Tibial nerve (tissue), 4 donors: ENCODE measurements at places on chromosomes 13 and 19. TPM values are rescaled to one million over a fixed set of nuclear protein-coding genes. Genes with fewer than 3 reads are reported as not detected.

MEIOSIN gene
- not detected for total RNA-seq

SGTA gene
- 45.6 TPM for total RNA-seq

SPRY2 gene
- 122 TPM for total RNA-seq

SPC24 gene
- 2.6 TPM for total RNA-seq

SSC5D gene
- 3.9 TPM for total RNA-seq

GRCh38 chr19:27745978-27746542 lies 1466.9 kb downstream of the UQCRFS1 start:
- no peak overlapping the region for H3K27ac ChIP-seq
- no peak overlapping the region for H3K4me3 ChIP-seq
- no peak for DNase-seq
- no peaks in the 10 kb centered on the region for H3K27me3 ChIP-seq

DNA sequence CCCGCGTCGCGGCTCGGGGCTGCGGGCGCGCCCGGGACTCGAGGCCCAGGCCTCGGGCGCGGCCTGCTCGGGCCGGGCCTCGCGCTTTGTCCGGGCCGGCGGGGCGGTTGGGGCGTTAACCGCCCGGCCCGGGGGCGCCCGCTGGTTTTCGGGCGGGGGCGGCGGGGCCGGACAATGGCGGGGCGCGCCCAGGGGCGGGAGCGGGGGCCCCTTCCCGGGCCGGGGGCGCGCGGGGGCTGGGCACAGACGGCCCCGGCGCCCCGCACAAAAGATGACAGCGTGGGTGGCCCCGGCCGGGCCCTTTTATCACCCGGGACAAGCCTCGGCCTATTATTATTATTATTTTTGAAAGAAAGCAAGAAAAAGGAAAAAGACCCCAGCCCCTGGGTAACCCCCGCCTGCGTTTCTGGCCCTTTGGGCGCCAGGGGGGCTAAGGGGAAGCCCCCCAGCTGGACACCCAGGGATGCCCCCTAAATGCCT lies 419 bp downstream of the KDM4B start:
- DNase-seq = no peak
- peak overlapping the region; percentile 84 for H3K27ac ChIP-seq
- H3K36me3 ChIP-seq = no peaks in the 10 kb centered on the region
- no peaks in the 10 kb centered on the region for H3K27me3 ChIP-seq
- peak overlapping the region; percentile 78 for H3K4me3 ChIP-seq
- peaks cover 56% of the 10 kb centered on the region for H3K4me1 ChIP-seq

DNA sequence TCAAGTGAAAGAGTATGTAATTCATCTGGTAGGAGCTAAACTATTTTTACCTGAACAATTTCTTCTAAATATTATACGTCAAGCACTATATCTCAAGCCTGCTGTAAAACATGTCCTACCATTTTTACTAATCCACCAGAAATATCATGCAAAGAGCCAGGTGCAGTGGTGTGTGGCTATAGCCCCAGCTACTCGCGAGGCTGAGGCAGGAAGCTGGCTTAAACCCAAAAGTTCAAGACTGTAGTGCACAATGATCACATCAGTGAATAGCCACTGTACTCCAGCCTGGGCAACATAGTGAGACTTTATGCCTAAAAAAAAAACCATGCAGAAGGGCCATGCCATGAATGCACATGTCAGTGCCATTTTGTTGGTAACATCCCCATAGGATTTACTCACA lies 20.7 kb upstream of the CLN5 start:
- H3K4me3 ChIP-seq = no peak overlapping the region
- no peaks in the 10 kb centered on the region for H3K4me1 ChIP-seq
- no peak for DNase-seq
- H3K36me3 ChIP-seq = no peaks in the 10 kb centered on the region
- H3K27ac ChIP-seq = no peak overlapping the region

- no peaks in the 10 kb centered on the region for H3K4me1 ChIP-seq
- no peak overlapping the region for H3K4me3 ChIP-seq
- DNase-seq = no peak
- H3K36me3 ChIP-seq = peaks cover 26% of the 10 kb centered on the region
- H3K27ac ChIP-seq = no peak overlapping the region
Observed at GRCh38 chr13:111288276-111288675, 32.2 kb upstream of the TEX29 start.

DNA sequence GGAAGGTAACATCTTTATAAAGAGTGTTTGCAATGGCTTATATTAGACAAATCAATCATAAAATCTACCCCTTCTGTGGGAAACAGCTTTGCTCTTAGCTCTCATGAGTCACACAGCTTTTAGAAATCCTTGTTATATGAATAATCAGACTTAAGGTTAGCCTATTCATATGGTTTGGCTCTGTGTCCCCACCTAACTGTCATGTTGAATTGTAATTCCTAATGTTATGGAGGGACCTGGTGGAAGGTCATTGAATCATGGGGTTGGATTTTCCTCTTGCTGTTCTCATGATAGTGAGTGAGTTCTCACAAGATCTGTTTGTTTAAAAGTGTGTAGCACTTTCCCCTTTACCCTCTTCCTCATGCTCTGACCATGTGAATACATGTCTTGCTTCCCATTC lies 704.2 kb upstream of the KLHL1 start:
- DNase-seq = no peak
- no peak overlapping the region for H3K27ac ChIP-seq
- H3K4me1 ChIP-seq = no peaks in the 10 kb centered on the region
- no peaks in the 10 kb centered on the region for H3K36me3 ChIP-seq
- no peaks in the 10 kb centered on the region for H3K27me3 ChIP-seq

DNA sequence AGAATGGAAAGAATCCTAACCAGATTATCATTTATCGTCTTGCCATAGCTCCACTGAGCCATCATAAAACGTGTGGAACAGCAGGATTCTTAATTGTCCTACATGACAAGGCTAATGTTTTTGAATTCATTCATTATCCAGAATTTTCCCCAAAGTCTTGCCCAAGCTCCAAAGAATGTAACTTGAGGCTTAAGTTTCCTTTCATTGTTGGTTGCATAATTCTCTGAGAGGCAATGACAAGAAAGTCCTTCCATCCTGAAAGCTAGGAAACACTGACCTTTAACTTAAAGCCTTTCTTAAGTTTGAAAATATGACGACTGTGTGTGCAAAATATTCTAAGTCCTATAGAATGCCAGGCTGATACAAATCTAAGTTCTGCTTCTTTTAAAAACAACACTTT lies 546.1 kb downstream of the SUCLA2 start:
- no peak for DNase-seq
- H3K27ac ChIP-seq = no peak overlapping the region
- H3K36me3 ChIP-seq = no peaks in the 10 kb centered on the region
- H3K4me1 ChIP-seq = no peaks in the 10 kb centered on the region
- no peaks in the 10 kb centered on the region for H3K27me3 ChIP-seq

GRCh38 chr13:104635879-104636278 lies 1569.7 kb upstream of the SLC10A2 start:
- DNase-seq = no peak
- no peaks in the 10 kb centered on the region for H3K27me3 ChIP-seq
- no peaks in the 10 kb centered on the region for H3K4me1 ChIP-seq
- H3K36me3 ChIP-seq = no peaks in the 10 kb centered on the region
- no peak overlapping the region for H3K4me3 ChIP-seq

DNA sequence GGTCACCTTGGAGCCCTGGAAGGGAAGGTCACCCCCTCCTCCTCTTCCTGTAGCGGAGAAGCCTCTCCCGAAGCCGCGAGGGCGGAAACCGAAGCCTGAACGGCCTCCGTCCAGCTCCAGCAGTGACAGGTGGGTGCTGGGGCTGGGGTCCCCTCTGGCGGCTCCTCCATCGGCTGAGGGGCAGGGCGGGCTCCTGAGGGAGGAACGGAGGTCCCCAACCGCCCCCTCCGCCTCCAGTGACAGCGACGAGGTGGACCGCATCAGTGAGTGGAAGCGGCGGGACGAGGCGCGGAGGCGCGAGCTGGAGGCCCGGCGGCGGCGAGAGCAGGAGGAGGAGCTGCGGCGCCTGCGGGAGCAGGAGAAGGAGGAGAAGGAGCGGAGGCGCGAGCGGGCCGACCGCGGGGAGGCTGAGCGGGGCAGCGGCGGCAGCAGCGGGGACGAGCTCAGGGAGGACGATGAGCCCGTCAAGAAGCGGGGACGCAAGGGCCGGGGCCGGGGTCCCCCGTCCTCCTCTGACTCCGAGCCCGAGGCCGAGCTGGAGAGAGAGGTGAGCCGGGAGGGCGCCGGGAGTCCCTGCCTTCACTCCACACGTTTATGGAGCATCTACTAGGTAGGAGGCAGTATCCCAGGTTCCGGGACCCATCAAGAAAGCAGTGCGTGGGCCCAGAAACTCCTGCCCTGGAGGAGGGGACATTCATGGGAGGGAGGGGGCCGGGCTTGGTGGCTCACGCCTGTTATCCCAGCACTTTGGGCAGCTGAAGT lies 22.0 kb downstream of the HDGFL2 start:
- no peaks in the 10 kb centered on the region for H3K4me1 ChIP-seq
- H3K36me3 ChIP-seq = peaks cover 8% of the 10 kb centered on the region
- no peak for DNase-seq

DNA sequence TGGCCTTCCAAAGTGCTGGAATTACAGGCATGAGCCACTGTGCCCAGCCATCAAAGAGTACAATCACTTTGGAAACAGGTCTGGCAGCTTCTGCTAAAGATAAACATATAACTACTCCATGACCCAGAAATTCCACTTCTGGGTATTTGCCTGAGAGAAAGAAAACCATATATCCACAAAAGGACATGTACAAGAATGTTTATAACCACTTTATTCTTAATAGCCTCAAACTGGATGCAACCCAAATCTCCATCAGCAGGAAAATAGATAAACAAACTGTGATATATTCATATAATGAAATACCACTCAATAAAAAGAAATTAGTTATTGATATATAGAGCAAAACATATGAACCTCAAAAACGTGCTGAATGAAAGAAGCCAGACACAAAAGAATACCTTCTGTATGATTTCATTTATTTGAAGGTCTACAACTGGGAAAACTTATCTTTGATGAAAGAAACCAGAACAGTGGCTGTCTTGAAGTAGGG lies 40.5 kb downstream of the TEX26 start:
- no peak for DNase-seq
- no peak overlapping the region for H3K27ac ChIP-seq
- H3K27me3 ChIP-seq = no peaks in the 10 kb centered on the region
- no peaks in the 10 kb centered on the region for H3K36me3 ChIP-seq

DNA sequence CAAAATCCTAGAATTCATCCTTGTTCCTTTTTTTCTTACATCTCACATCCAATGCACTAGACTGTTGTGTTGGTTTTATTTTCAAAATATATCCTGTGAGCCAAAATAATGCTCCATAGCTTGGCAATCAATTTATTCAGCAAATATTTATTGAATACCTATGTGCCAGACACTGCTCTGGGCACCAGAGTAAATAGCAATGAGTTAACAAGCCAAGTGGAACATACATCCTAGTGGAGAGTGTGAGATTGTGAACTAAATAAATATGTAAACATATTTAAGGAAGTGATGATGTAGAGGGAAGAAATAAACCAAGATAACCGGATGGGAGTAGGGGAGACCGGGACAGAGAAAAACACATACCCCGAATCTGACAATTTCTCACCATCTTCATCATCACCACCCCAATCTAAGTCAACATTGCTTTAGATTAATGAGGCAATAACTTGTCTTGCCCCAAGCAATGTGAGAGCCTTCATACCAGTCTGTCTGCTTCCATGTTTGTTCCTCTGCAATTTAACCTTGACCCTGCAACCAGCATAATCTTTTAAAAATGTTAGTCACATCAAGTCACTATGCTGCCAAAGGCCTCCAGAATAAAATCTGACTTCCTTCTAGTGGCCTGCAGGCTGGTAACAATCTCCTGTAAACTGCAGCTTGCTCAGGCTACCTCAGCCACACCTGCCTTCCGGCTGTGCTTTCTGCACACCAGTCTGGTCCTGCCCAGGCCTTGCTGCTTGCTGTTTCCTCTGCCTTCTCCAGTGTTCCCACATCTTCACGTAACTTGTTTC lies 199.2 kb downstream of the DLEU7 start:
- no peak overlapping the region for H3K27ac ChIP-seq
- H3K4me3 ChIP-seq = no peak overlapping the region
- H3K4me1 ChIP-seq = no peaks in the 10 kb centered on the region
- DNase-seq = no peak
- no peaks in the 10 kb centered on the region for H3K27me3 ChIP-seq
- H3K36me3 ChIP-seq = no peaks in the 10 kb centered on the region

- H3K27ac ChIP-seq = no peak overlapping the region
- no peaks in the 10 kb centered on the region for H3K4me1 ChIP-seq
- H3K36me3 ChIP-seq = no peaks in the 10 kb centered on the region
- DNase-seq = no peak
- H3K4me3 ChIP-seq = no peak overlapping the region
Observed at GRCh38 chr13:104869501-104869900, 1666.0 kb downstream of the EFNB2 start.

- H3K36me3 ChIP-seq = no peaks in the 10 kb centered on the region
- no peaks in the 10 kb centered on the region for H3K27me3 ChIP-seq
- DNase-seq = no peak
- H3K4me3 ChIP-seq = no peak overlapping the region
- H3K4me1 ChIP-seq = no peaks in the 10 kb centered on the region
Observed at GRCh38 chr19:6098574-6098973, 11.7 kb downstream of the RFX2 start.

DNA sequence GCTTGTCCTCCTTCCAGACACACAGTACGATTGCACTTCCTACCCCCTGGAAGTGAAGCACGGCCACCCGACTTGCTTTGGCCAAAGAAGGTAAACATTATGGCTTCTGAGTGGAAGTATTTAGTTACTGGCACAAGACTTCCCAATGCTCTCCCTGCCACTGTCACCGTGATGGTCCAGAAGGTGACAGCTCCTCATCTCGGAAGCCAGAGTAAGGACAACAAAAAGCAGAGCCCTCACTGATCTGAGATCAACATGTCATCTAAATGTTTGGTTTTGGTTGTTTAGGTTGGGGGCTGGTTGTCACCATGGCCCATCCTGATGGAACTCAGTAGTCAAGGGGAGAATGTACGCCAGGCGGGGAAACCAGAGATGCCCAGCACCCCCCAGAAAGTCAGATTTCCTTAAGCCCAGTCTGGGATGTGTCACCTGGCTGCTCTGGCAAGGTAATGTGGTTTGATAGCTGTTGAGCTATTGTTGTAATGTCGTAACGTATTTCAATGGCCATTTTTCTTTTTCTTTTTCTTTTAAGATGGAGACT lies 170.1 kb upstream of the ZNF536 start:
- no peaks in the 10 kb centered on the region for H3K36me3 ChIP-seq
- no peak overlapping the region for H3K4me3 ChIP-seq
- H3K4me1 ChIP-seq = no peaks in the 10 kb centered on the region
- no peaks in the 10 kb centered on the region for H3K27me3 ChIP-seq
- DNase-seq = no peak
- H3K27ac ChIP-seq = no peak overlapping the region

GRCh38 chr19:1266916-1267476 lies 2.1 kb upstream of the CIRBP start:
- no peak for DNase-seq
- H3K27ac ChIP-seq = peak overlapping the region; percentile 71
- peak overlapping the region; percentile 60 for H3K4me3 ChIP-seq

DNA sequence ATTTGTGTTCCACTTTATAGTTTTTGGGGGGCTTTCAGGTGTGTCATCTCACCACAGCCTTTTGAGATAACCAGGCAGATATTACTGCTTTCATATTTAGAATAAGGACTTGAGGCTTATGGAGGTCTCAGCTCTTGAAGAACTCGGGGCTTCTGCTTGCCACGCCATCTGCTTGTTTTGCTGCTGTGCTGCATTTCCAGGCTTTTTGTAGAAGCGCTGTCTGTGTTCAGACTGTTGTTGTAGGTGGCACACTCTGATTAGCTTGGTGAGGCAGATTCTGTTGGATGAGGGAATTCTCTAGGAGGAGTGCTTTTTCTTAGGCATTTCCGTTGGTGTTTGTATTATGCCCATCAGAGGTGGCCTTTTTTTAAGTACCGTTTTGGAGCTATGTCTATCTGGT lies 57.2 kb downstream of the WASF3 start:
- H3K27me3 ChIP-seq = no peaks in the 10 kb centered on the region
- no peak overlapping the region for H3K4me3 ChIP-seq
- H3K36me3 ChIP-seq = no peaks in the 10 kb centered on the region
- H3K27ac ChIP-seq = no peak overlapping the region
- no peaks in the 10 kb centered on the region for H3K4me1 ChIP-seq
